ENCODE measurements at places on chromosomes 7 and 10.
A peak's percentile ranks its signal among the peaks of the same experiment; 100 is the strongest.

DNA sequence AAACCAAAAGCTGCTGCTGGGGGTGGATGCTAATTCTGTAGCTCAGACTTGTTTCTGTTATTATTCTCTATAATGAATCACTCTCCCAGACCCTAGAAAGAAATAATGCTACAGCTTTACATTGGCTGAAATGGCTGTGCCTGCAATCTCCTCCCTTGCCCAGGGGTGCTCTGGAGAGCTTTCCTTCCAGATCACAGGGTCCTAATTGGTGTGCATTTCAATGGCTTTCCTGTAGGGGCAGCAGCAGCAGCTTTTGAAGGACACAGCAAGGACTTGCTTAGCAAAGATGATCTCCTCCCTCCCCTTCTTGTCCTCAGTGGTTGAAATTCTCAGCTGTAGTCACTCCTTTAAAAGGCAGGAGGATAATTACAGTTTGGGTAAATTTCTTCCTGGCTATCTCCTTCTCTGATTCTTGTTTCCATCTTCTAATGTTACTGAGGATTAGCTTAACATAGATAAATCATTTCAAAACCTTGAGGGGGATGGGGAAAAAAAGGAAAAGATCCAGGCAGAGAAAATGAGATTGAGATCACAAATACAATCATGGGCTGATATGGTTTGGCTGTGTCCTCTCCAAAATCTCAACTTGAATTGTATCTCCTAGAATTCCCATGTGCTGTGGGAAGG, 120.2 kb upstream of the CTTNBP2 start:
- peak; percentile 30 for DNase-seq

- DNase-seq, result no peak
Measured at GRCh38 chr10:69389827-69390490, 26.8 kb downstream of the TACR2 start.

DNA sequence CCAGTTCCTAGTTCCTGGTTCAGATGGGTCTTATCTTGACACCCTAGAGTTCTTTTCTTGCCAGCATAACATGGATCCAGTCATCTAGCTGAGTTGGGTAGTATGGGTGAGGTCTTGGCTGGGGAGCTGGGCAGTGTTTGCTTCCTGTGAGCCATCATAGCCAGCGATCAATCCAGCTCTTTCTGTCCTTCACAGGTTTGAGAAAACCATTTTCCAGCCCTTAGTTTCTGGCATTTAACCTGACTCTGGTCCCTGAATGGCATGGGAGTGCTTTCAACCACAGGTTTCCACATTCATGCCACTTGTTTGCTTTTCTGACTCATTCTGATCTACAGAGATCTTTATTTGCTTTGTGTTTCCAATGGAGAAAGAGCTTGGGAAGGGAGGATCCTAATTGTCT, 8.6 kb downstream of the SLC13A1 start:
- no peak for DNase-seq

- DNase-seq, result no peak
Measured at GRCh38 chr7:95619921-95620320, 23.6 kb upstream of the PDK4 start.

All from D341Med (cell line).